ENCODE measurements at places on chromosomes 3 and 15.

DNA sequence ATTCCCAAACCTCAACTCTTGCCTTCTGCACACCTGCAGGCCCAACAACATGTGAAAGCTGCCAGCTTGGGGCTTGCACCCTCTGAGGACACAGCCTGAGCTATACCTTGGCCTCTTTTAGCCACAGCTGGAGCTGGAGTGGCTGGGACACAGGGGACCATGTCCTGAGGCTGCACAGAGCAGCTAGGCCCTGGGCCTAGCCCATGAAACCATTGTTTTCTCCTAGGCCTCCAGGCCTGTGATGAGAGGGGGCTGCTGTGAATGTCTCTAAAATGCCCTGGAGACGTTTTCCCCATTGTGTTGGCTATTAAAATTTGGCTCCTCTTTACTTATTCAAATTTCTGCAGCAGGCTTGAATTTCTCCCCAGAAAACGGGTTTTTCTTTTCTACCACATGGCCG lies 7.2 kb downstream of the ZKSCAN7 start:
- DNase-seq: no peak

- DNase-seq: peak; percentile 92
Observed at GRCh38 chr3:142578329-142579223, at the start of gene ATR. TSS of gene ATR (minus strand) at chr3:142578733. CDS start at chr3:142578704, 29 bp downstream.

GRCh38 chr15:44591326-44591725 lies 54.4 kb downstream of the EIF3J start:
- DNase-seq: no peak

GRCh38 chr3:169774186-169774585 lies 990 bp downstream of the MYNN start:
- no peak for DNase-seq

- no peak for DNase-seq
Observed at GRCh38 chr15:87118435-87118834, 1038.8 kb downstream of the AGBL1 start.

GRCh38 chr15:33344530-33344929 lies 33.8 kb downstream of the RYR3 start:
- no peak for DNase-seq

All from NCI-H1930 (cell line).